ENCODE measurements at places on chromosomes 1 and 21.

- no peak for DNase-seq
Measured at GRCh38 chr21:35517865-35518264, 468.8 kb upstream of the RUNX1 start.

GRCh38 chr1:39833121-39833520, 44.5 kb upstream of the BMP8B start:
- DNase-seq: no peak

DNA sequence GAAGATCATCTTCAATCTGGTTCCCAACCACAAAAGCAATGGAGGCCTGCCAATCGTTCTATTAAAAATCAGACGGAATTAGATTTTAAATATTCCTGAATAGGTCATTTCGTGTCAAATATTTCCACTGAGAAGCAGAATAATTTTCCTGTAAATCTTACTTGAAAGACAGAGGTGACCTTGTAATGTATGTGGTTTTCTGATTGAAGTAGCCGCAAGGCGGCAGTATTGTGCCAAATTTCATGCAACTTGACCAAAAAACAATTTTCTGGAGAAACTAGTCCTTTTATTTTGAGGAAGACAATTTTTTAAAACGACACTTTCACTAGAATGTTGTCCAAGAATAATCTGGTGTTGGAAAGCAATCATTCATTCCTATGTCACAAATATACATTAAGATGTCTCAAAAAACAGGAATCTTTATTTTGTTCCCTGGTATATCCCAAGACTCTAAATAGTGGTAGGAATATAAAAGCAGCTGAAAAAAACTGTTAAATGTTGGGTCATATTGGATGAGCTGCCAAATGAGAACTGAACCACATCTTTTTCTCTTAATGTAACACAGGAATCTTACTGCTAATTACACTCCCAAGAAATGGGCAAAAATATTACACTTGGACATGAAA, 33.6 kb downstream of the SPAG17 start:
- peak; percentile 51 for DNase-seq

GRCh38 chr21:19461481-19462205, 1058.1 kb upstream of the TMPRSS15 start:
- DNase-seq: no peak

GRCh38 chr21:16363518-16363917, 633.7 kb downstream of the USP25 start:
- no peak for DNase-seq

DNA sequence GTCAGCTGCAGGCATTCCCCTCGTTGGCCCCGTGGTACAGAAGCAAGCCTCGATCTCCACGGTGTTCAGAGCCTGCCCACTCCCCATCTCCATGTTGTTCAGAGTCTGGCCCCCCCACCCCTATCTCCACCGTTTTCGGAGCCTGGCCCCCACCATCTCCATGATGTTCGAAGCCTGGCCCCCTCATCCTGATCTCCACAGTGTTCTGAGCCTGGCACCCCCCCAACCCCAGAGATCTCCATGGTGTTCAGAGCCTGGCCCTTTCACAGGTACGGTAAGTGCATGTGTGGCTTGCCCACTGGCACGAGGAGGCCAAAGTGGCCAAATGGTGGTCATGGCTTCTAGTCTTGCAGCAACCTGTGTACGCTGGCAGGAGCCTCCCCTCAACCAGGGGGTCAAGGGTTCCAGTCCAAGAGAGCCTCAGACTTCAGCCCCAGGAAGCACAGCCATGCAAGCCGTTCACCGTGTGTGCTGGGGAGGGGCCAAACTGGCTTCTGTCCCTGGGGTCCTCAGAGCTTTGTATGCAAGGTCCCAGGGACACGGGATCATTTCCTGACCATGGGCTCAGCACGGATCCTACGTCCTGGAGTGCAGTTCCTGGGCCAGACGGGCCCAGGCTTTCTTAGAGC, 13.3 kb upstream of the PCBP3 start:
- DNase-seq: no peak

- no peak for DNase-seq
Measured at GRCh38 chr1:199067483-199067882, 428.6 kb downstream of the PTPRC start.

DNA sequence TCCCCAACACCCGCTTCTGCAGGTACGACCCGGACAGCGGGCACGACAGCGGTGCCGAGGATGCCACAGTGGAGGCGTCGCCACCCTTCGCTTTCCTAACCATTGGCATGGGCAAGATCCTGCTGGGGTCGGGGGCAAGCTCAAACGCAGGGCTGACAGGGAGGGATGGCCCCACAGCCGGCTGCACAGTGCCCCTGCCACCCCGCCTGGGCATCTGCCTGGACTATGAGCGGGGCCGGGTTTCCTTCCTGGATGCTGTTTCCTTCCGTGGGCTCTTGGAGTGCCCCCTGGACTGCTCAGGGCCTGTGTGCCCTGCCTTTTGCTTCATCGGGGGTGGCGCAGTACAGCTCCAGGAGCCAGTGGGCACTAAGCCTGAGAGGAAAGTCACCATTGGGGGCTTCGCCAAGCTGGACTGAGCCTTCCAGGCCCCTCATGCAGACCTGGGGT, 10.1 kb downstream of the TRIM46 start:
- no peak for DNase-seq

GRCh38 chr1:206021626-206022365, 1.9 kb downstream of the CTSE start:
- peak; percentile 45 for DNase-seq

GRCh38 chr21:15795533-15795932, 65.8 kb downstream of the USP25 start:
- DNase-seq: no peak

- no peak for DNase-seq
Measured at GRCh38 chr1:159889202-159889601, 10.8 kb downstream of the CFAP45 start.

DNA sequence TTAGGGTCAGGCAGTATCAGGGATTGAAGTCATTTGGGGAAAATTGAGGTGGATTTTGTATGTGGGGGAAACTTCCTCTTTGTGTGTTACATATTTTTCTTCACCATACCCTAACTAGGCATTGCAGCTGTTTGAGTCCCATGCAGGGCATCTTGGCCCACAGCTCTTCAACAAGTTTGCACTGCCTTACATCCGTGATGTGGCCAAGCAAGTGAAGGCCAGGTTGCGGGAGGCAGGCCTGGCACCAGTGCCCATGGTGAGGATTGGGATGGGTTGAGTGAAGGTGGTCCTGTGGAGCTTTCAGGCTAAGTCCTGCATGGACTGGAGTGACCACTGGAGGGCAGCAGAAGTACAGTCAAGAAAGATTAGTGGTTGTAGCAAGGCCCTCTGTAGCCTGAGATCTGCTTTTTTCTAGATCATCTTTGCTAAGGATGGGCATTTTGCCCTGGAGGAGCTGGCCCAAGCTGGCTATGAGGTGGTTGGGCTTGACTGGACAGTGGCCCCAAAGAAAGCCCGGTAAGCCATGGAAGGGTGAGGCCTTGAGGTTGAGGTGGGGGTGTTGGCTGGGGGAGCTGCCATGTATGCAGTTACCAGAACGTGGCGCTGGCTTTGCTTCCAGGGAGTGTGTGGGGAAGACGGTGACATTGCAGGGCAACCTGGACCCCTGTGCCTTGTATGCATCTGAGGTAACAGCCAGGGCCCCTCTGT, 2.4 kb downstream of the UROD start:
- peak; percentile 67 for DNase-seq

DNA sequence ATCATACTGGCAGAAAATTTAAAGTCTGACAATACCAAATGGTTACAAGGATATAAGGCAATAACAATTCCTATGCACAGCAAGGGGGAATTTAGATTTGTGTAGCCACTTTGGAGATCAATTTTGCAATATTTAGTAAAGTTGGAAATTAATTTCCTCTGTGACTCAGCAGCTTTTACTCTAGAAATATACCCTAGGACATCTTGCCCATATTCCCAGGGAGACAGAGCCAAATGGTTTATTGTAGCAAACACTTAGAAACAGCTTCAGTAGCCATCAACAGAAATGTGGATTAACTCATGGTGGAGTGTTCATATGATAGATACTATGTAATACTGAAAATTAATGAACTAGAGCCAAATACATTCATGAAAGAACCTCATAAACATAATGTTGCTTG, 104.6 kb downstream of the BACH1 start:
- DNase-seq: no peak

DNA sequence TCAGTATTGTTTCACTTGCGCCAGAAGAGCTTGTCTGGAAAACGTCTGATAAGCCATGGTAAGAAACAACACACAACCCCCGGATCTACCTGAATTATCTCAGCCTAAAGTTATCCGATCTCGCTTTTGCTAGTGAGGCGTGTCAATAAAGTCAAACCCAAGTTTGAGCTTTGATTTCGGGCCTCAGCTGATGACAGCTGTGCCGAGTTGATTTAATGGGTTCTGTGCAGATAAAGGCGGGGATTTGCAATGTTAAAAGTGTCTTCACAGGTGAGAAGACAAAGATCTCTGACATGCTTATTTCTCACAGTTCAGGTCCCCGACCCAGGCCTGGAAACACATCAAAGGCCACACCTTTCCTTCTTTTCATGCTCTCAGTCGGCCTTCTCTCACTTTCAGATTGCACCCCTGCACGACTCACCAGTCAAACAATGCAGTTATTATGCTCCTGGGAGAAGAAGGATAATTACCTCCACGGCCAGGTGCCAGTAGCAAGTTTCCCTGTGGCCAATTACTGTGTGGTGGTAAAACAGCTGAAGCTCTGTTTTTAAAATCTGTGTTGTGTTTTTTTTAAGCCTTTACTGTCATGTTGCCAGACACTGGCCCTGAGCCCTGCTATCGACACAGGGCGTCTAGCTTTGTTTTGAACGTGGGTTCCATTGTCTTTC, 245.3 kb upstream of the RUNX1 start:
- DNase-seq: no peak

- DNase-seq: no peak
Measured at GRCh38 chr21:42469272-42469671, 26.8 kb downstream of the RSPH1 start.

GRCh38 chr1:42929434-42930177, 29.1 kb downstream of the SLC2A1 start:
- DNase-seq: no peak

DNA sequence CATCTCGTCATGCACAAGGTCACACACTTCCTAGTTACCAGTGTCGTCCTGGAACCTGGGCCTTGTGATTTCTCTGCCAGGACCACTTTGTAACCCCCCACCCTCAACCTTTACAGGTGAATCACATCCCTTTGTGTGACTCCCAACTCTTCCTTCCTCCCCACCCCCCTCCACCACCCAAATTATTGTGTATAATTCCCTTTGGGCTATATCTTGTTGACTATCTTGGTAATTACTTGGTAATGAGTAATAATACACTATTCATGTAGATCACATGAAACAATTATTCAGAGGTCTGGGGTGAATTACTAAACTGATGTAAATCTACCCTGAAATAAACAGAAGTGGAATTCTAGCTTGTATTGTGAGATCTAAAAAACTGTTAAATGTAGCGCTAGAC, 1.7 kb downstream of the KCNK1 start:
- DNase-seq: no peak

DNA sequence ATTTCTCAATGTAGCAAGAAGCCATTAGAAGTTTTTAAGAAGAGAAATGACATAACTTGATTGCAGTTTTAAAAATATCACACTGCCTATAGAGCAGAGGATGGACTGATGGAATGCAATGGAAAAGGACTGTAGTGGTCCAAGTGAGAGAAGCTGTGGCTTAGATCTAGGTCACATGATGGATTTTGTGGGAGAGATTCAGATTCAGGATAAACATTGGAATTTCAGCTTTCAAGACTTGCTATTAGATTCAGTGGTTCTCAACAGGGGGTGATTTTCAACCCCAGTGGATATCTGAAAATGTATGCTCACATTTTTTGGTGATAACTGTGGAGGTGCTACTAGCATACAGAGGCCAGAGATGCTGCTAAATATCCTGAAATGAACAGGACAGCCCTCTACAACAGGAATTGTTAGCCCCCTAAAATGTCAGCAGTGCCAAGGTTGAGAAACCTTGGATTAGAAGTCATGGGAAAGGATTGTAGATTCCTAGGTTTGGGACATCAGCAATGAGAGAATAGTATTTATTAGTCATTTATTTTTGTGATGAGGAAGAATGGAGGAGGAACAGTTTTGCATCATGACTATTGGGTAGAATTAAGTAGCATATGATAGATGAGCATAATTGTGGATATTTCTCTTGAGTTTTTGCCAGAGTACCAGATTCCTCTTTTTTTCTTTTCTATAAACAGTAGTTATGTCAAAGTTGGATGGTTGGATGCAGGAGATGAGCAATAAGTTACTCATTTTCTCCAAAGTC, 30.1 kb upstream of the KCNK2 start:
- DNase-seq: no peak

Data from kidney capillary endothelial cell (primary cell).